ENCODE measurements at places on chromosomes 16 and 17.
A peak's percentile ranks its signal among the peaks of the same experiment; 100 is the strongest.

DNA sequence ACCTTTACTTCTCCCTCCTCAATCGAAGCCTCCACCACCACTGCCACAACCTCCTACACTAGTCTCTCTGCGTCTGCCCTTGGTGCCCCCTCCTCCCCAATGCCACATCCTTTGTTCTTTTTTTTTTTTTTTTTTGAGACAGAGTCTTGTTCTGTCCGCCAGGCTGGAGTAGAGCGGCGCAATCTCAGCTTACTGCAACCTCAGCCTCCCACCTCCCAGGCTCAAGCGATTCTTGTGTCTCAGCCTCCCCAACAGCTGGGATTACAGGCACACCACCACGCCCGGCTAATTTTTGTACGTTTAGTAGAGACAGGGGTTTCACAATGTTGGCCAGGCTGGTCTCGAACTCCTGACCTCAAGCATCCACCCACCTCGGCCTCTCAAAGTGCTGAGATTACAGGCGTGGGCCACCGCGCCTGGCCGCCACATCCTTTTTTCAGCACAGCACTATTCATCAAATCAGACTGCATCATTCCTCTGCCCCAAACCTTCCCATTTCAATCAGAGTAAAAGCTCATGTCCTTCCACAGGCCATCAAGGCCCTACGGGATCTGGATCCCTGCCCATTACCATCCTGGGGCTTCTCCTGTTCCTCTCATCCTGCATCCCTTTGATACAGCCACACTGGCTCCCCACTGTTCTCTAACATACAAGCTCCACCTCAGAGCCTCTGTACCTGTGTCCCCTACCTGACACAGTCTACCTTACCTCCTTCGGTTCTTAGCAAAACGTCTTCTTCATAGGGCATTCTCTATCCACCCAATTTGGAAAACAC, 2.0 kb downstream of the KLHL11 start:
- DNase-seq, result peak; percentile 30

GRCh38 chr17:62780951-62781350, 27.2 kb downstream of the MARCHF10 start:
- no peak for DNase-seq

DNA sequence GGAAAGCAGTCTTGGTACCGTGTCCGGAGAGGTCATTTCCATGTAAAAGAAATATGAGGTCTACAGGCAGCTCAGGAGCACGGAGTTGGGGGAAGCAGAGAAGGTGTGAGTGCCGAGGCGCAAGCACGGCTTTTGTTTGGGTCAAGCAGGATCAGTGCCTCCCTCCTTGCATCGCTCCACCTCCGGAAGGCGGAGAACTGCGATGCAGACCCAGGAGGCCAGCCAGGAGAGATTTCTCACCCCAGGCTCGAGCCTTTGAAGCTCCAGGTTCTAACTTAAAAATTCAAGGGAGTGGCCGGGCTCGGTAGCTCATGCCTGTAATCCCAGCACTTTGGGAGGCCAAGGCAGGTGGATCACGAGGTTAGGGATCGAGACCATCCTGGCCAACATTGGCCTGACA, 25.0 kb downstream of the NAA60 start:
- no peak for DNase-seq

DNA sequence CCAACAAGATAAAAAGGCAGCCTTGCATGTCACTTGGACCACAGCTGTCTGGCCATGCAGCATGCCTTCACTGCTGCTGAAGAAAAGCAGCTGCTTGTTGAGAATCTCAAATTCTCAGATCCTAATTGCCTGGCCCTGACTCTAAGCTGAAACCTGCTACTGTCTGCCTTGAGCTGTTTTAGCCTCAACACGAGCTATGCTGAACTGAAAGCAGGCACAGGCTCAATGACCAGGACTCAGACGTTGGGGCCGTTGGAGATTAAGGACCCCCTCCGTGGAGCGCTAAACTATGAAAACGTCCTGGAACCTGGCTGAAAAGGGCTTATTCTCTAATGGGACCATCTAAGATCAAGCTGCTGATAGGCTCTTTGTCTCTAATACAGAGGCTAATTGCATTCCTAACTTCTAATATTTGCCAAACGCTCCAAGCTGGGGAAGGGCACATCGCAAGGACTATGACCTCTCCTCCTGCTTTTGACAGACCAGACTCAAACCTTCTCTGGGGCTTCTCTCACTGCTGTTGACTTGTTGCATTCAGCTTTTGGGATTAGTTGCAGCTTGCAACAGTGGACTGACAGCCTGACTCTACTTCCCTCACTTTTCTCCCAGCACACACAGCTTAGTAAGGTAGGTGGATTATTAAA, 4.6 kb upstream of the PLK1 start:
- no peak for DNase-seq
